ENCODE measurements at places on chromosomes 7 and 10. TPM values are rescaled to one million over a fixed set of nuclear protein-coding genes. Genes with fewer than 3 reads are reported as not detected.

GRCh38 chr10:97197030-97197500, 11.3 kb upstream of the SLIT1 start:
- peak; percentile 67 for DNase-seq
- H3K27me3 ChIP-seq: no peaks in the 10 kb centered on the region
- H3K36me3 ChIP-seq: no peaks in the 10 kb centered on the region
- no peak overlapping the region for H3K4me3 ChIP-seq
- no peak overlapping the region for H3K27ac ChIP-seq
- peaks cover 3% of the 10 kb centered on the region for H3K4me1 ChIP-seq

DNA sequence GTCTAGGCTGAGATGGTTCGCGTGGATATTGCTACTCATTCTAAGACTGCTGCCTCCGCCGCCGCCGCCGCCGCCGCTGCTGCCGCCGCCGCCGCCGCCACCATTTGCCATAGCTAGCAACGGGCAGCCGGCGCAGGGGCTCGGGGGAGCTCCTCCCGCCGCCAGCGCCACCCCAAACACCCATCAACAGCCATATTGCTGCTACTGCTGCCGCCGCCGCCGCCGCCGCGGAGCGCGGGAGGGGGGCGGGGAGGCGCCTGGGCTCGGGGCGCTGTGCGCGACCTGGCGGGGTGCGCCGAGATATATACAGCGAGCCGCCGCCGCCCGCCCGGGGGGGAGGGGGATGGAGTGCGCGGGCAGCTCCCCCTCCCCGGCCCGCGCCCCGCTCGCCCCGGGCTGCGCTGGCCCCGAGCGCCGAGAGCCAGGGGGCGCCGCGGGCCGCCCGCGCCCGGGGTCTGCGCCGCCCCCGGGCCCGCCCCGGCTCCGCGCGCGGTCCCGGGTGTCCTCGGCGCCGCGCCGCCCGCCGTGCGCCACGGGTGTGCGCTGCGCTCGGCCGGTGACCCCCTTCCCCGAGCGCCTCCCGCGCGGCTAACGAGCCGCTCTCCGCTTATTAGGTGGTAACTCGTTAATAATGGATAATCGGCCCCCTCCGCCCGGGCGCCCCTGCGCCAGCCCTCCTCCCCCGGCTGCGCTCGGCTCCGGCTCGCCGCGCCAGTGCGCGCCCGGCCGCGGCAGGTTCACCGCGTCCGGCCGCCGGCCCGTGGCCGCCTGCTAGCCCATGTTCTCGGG, at the start of gene KCNMA1:
Gene KCNMA1 (minus strand): TSS at position 277 of the 789 bp plus-strand sequence.
- H3K4me1 ChIP-seq: peaks cover 3% of the 10 kb centered on the region
- H3K4me3 ChIP-seq: peak within 1 kb of the TSS; percentile 43
- H3K36me3 ChIP-seq: no peaks in the 10 kb centered on the region
- no peak for DNase-seq

GRCh38 chr10:1189166-1190051, 133.2 kb downstream of the WDR37 start:
- no peak overlapping the region for H3K4me3 ChIP-seq
- peaks cover 27% of the 10 kb centered on the region for H3K4me1 ChIP-seq
- no peaks in the 10 kb centered on the region for H3K27me3 ChIP-seq
- H3K27ac ChIP-seq: peak overlapping the region; percentile 69
- no peaks in the 10 kb centered on the region for H3K36me3 ChIP-seq

- H3K4me1 ChIP-seq: peaks cover 92% of the 10 kb centered on the region
- no peaks in the 10 kb centered on the region for H3K27me3 ChIP-seq
- H3K36me3 ChIP-seq: no peaks in the 10 kb centered on the region
- peak overlapping the region; percentile 75 for H3K27ac ChIP-seq
These were observed 37.6 kb downstream of the FAM53B start for GRCh38 chr10:124706462-124707143.

GRCh38 chr7:79520543-79520942, 67.1 kb upstream of the MAGI2 start:
- no peak overlapping the region for H3K4me3 ChIP-seq
- no peak overlapping the region for H3K27ac ChIP-seq
- no peaks in the 10 kb centered on the region for H3K4me1 ChIP-seq
- H3K36me3 ChIP-seq: no peaks in the 10 kb centered on the region
- no peaks in the 10 kb centered on the region for H3K27me3 ChIP-seq
- no peak for DNase-seq

DNA sequence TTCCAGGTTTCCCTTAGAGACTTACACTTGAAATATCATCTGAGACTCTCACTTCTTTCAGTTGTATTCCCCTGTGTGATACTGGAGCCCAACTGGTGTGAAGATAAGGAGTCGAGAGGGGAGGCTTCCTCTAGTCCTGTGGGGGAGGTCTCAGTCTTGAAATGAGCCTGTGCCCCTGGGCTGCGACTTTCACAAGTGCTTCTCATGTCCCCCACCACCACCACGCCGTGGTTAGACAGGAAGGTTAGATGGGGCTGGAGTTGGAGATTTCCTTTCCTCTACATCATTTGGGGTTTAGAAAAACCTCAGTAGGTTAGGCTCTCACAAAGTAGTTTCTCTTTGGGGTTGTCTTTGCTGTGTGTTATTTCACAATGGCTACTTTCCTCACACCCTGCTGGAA, 25.6 kb upstream of the MKX start:
- no peak overlapping the region for H3K4me3 ChIP-seq
- H3K27me3 ChIP-seq: no peaks in the 10 kb centered on the region
- H3K4me1 ChIP-seq: no peaks in the 10 kb centered on the region

GRCh38 chr10:34797155-34797554, 17.9 kb downstream of the PARD3 start:
- H3K36me3 ChIP-seq: no peaks in the 10 kb centered on the region
- no peak for DNase-seq
- H3K4me1 ChIP-seq: peaks cover 7% of the 10 kb centered on the region
- H3K27me3 ChIP-seq: no peaks in the 10 kb centered on the region

DNA sequence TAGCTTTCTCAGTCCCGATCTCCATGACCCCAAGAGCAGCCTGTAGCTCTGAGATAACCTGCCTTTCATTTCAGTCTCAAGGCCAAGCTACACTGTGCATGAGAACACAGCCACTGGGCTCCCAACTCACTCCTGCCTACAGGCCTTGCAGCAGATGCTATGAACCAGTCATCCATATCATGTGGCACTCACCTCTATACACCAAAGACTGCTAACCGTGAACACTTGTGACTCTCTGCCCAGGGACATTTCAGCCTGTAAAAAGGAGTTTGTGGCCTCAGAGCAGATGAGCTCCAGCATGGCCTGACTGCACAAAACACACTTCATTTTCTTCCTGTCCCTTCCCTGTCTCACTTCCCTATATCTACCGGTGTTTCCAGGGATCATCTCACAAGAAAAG, 56.9 kb upstream of the NPY start:
- H3K4me1 ChIP-seq: no peaks in the 10 kb centered on the region
- H3K27ac ChIP-seq: no peak overlapping the region
- DNase-seq: no peak
- H3K4me3 ChIP-seq: no peak overlapping the region

DNA sequence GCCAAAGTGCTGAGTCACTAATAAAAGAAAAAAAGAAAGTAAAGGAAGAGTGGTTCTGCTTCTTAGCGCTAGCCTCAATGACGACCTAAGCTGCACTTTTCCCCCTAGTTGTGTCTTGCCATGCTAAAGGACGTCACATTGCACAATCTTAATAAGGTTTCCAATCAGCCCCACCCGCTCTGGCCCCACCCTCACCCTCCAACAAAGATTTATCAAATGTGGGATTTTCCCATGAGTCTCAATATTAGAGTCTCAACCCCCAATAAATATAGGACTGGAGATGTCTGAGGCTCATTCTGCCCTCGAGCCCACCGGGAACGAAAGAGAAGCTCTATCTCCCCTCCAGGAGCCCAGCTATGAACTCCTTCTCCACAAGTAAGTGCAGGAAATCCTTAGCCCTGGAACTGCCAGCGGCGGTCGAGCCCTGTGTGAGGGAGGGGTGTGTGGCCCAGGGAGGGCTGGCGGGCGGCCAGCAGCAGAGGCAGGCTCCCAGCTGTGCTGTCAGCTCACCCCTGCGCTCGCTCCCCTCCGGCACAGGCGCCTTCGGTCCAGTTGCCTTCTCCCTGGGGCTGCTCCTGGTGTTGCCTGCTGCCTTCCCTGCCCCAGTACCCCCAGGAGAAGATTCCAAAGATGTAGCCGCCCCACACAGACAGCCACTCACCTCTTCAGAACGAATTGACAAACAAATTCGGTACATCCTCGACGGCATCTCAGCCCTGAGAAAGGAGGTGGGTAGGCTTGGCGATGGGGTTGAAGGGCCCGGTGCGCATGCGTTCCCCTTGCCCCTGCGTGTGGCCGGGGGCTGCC, at the start of gene IL6:
Gene IL6 (plus strand): TSS at position 294 of the 807 bp plus-strand sequence. CDS start 63 bp downstream, at position 357.
- no peaks in the 10 kb centered on the region for H3K27me3 ChIP-seq
- DNase-seq: peak; percentile 66
- H3K36me3 ChIP-seq: no peaks in the 10 kb centered on the region
- H3K27ac ChIP-seq: no peak within 1 kb of the TSS

- H3K36me3 ChIP-seq: no peaks in the 10 kb centered on the region
- no peak overlapping the region for H3K4me3 ChIP-seq
- H3K4me1 ChIP-seq: no peaks in the 10 kb centered on the region
- H3K27ac ChIP-seq: no peak overlapping the region
- DNase-seq: no peak
- H3K27me3 ChIP-seq: no peaks in the 10 kb centered on the region
These were observed 471.4 kb downstream of the XPNPEP1 start for GRCh38 chr10:109451879-109452278.

GRCh38 chr10:44992070-44992731, 8.5 kb upstream of the ZNF22 start:
- no peaks in the 10 kb centered on the region for H3K36me3 ChIP-seq
- DNase-seq: peak; percentile 14
- H3K27ac ChIP-seq: no peak overlapping the region
- peaks cover 54% of the 10 kb centered on the region for H3K4me1 ChIP-seq

GRCh38 chr7:155418941-155419755, 38.8 kb upstream of the EN2 start:
- H3K4me1 ChIP-seq: no peaks in the 10 kb centered on the region
- no peak overlapping the region for H3K27ac ChIP-seq
- no peaks in the 10 kb centered on the region for H3K36me3 ChIP-seq
- DNase-seq: no peak
- H3K4me3 ChIP-seq: no peak overlapping the region
- H3K27me3 ChIP-seq: no peaks in the 10 kb centered on the region

DNA sequence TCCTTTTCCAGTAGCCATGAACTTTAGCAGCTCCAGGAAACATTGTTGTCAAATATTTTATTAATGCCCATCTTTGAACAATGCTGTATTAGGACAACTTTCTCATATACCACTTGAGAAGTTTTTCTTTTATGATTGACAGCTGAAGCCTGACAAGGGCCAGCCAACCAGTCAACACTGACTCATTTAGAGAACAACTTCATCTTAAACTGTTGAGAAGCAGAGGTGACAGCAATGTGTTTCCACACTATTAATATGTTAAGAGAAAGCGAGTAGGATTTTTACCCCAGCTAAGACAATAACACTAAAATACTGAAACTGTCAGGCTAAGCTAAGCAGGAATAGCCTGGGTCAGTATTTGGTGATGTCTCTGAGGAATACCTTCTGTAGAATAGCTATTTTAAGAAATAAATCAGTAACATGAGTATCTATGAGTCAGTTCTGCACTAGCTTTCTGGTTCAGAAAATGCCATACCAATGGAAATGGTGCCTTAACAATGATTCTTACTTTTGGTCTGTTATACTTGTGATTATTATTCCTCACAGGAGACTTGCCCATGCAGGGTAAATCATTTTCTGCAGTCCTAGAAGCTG, 168.8 kb upstream of the POT1 start:
- no peaks in the 10 kb centered on the region for H3K27me3 ChIP-seq
- H3K4me3 ChIP-seq: no peak overlapping the region
- no peak for DNase-seq
- no peaks in the 10 kb centered on the region for H3K4me1 ChIP-seq

DNA sequence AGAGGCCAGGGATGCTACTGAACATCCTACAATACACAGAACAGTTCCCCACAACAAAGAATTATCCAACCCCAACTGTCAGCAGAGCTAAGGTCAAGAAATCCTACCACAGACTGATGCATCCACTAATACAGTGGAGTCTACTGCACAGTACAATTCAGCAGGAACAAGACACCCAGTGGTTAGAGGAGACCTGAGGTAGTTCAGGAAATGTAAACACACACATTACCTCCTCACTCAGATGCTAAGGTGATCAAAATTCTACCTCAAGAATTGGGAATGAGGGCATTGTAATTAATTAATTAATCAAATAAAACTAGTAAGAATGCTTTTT, 91.4 kb downstream of the ZFAND4 start:
- no peaks in the 10 kb centered on the region for H3K27me3 ChIP-seq
- no peaks in the 10 kb centered on the region for H3K36me3 ChIP-seq
- DNase-seq: no peak
- no peak overlapping the region for H3K27ac ChIP-seq

DNA sequence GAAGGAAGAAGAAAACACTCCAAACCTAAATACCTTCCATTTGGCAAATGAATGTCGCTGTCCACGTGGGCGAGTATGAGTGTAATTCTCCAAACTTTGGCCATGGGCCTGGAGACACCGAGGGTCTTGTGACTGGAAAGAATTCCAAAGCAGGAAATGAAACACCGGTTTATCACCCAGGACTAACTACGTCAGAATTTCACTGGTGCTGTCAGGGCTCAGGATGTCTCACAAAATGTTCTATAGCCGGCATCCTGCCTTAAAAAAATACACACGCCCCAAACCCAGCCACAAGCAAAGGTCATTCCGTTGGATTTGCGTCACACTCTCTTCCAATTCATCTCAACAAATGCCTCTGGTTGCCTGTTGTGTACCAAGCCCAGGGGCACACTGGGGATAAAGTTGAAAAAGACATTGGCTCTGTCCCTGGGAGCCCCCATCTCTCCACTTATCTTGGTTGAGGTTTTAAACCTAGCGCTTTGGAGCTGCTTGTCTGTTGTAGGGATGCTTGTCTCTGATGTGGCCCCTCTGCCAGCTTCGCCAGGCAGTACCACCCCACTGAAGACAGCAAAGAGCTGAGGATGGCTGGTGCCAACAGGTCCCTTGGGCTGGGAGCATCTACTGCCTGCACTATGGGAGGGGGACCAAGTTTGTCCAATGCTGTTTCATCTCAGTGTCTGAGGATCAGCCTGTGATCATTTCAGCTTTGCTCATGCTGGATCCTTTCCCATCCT, 31.2 kb downstream of the GSTO2 start:
- no peaks in the 10 kb centered on the region for H3K27me3 ChIP-seq
- peaks cover 17% of the 10 kb centered on the region for H3K4me1 ChIP-seq
- H3K4me3 ChIP-seq: no peak overlapping the region

Gene SYT15
- total RNA-seq: 3.6 TPM

Gene FAM25C
- not detected for total RNA-seq

Gene IFIT5
- 9.2 TPM for total RNA-seq

Gene SNCG
- total RNA-seq: 8.3 TPM

Gene VSTM2A
- total RNA-seq: 1.2 TPM

Gene PTPRN2
- total RNA-seq: 9.8 TPM

Gene FAM25G
- 3.9 TPM for total RNA-seq

Gene PROSER2
- 21.4 TPM for total RNA-seq

Gene ZNF736
- 40.0 TPM for total RNA-seq

Gene RBM33
- total RNA-seq: 93.4 TPM

Gene HOXA7
- 7.8 TPM for total RNA-seq

Gene GRK5
- 5.5 TPM for total RNA-seq
